ENCODE measurements at places on chromosomes 5 and 9.

GRCh38 chr9:117564839-117565238, 139.4 kb upstream of the TLR4 start:
- DNase-seq = no peak

DNA sequence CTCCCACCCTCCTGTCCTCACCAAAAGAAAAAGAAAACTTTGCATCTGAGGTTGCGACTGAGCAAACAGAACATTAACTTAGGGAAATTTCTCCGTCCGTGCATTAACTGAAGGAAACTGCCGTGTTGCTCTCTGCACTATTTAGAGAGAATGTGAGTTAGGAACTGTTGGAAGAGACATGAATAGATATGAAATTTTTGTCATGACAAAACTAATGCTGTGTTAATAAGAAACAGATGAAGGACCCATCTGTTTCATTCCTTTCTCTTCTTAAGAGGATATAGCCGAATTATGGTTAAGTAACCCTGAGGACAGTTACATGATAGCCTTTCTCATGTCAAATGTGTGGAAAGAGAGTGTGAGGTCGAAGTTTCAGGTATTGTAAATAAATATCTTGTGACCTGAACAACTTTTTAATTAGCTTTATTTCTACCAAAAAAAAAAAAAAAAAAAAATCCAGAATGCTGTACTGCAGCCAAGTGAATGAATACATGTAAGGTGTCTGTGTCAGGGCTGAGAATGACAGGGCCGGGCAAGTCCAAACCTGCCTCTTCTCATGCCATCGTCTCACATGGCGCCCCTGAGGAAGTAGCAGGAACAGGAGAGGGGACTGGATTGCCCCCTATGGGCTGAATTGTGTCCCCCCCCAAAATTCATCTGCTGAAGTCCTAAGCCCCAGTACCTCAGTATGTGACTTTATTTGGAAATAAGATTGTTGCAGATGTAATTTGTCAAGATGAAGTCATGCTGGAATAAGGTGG, 35.6 kb upstream of the ANKRD33B start:
- DNase-seq = no peak

DNA sequence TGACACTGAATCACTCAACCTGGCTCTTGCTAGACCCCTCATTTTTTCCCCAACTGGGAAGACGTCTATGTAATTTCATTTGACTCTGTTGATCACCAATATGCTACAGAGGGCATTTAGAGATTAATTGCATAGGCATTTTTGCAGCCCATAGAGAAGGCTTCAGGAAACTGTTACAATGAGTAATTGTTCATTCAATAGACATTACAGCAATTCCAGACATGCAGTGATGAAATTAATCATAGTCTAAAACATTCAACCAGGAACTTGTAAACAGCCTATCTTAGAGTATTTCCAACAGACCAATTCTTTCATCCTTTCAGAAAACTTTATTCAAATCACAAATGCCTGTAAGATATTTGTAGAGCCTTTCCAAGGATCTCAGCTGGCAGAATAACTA, 122.3 kb downstream of the MARCHF11 start:
- DNase-seq = no peak

DNA sequence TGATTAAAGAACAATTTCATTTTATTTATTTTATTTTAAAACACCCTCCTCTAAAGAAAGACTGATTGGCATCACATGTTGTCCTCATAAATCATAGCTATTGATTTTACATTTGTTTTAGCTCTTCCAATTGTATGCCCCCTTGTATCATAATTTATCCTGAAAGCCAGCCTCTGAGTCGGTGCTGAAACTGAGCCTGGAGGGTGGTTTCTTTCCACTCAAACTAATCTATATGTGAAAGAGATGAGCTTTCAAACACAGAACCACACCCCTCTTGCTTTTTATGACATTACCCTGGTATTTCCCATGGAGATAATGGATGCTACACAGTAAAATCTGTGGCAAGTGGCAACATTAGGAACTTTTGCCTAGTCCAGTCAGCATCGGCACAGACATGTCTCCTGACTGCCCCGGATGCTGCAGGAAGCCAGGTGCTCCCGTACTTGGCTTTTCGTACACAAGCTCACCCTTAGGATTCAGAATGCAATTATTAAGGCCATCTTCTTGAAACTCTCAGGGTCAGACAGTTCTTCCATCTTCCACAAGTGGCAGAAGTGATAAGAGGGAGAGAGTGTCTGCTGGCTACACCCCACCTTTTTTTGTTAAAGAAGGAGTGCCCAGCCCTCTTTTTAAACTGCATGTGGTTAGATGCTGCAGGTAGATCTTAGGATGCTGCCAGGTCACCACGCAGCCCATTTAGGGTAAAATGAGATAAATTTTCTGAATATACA, 91.1 kb downstream of the SNCAIP start:
- DNase-seq = no peak

DNA sequence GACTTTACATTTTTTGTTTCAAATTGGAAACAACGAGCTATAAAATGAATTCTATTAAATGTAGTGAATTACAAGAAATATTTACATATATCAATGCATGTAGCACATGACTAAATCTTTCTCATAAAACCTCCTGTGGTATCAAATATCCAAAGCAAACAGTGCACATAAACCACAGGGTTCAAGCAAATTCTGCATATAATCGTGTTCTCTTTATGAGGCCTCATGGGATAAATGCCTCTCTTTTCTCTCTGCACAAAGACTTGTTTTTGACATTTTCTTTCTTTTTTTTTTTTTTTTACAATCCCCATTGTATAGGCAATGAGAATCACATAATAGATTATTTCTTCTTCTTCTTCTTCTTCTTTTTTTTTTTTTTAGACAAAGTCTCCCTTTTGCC, 1117.2 kb upstream of the DMAC1 start:
- no peak for DNase-seq

- no peak for DNase-seq
These were observed 29.1 kb upstream of the AKNA start for GRCh38 chr9:114416906-114417305.

DNA sequence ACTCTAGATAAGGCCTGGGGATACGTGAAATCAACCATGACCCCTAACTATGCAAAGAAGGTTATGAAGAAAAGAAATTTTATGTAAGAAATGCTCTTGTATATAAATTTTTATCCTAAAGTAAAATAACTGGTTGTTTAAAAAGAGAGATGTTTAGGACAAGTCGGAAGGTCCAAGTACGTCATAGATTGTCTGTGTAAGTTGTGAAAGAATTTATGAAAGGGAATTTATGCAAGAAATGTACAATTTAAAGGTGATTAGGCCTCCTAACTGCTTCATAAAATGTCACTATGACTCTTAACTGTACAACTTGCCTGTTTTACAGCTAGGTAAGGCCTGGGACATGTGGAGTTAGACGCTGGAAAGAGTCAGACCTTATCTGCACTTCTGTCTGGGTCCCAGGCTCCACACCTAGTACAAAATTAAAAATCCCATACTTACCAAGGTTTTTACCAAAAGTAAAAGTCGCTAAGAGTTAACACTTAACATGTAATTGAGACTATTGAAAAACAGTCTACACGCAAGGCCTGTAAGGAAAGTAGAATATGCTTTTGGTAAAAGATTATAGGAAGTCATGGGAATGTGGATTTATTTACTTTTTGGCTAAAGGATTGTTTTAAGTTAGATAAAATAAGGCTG, 77.4 kb downstream of the KIAA0825 start:
- no peak for DNase-seq

DNA sequence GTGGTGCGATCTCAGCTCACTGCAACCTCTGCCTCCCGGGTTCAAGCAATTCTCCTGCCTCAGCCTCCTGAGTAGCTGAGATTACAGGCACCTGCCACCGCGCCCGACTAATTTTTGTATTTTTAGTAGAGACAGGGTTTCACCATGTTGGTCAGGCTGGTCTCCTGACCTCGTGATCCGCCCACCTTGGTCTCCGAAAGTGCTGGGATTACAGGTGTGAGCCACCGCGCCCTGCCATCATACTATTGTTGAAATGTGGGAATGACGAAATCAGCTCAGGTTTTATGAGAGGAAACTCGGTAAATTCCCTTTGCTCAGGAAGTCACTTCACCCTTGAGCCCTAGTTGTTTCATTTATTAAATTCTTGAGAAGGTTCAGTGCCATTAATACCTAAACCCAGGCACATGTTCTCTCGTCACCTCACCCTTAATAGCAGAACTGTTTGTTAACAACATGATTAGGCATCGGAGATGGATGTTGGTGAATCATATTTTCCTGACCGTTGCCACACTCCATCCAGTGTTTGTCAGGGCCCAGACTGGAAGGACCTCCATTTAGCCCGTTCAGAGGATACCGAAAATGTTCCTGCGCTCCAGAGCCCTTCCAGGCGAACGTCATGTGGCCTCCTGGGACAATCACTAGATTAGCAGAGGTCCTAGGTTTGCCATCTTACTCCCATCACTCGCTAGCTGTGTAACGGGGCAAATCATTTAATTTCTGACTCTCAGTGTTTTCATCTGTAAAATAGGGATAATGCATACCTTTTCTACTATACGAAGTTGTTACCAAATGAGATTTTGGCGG, 20.0 kb upstream of the CREBRF start:
- no peak for DNase-seq

GRCh38 chr5:154971501-154971900, 30.6 kb downstream of the MRPL22 start:
- no peak for DNase-seq

DNA sequence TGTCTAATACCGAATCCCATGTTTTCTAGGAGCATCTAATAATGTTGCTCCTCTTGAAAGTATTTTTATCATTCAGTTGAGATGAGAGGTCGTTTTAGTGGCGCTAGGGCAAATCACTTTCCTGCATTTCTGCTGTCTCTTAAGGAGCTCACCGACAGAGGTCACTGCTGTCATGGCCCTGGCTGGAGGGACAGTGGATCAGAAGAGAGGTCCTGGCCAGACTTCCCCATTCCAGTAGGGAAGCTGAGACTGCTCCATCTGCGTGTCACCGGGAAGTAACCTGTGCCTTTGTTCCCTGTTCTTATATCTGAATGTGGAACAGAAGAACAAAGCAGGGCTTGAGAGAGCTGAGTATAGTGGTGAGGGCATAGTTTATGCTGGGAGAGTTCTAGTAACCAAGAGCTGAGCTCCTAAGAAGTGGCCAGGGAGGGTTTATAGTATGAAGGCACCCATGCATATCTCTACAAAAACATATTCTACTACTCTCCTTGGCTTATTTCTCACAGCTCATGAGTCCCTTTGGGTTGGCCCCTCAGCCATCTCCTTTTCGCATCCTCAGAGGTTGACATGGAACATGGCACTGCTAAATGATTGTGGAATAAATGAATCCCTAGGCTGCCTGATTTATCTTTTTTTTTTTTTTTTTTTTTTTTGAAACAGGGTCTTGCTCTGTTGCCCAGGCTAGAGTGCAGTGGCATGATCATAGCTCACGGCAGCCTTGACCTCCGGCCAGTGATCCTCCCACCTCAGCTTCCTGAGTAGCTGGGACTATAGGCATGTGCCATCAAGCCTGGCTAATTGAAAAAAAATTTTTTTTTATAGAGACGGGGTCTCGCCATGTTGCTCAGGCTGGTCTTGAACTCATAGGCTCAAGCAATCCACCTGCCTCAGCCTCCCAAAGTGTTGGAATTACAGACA, 27.2 kb downstream of the ATP6V0E1 start:
- DNase-seq = peak; percentile 30

Data from omental fat pad (tissue), 4 donors.